ENCODE measurements at places on chromosomes 16 and 17.

DNA sequence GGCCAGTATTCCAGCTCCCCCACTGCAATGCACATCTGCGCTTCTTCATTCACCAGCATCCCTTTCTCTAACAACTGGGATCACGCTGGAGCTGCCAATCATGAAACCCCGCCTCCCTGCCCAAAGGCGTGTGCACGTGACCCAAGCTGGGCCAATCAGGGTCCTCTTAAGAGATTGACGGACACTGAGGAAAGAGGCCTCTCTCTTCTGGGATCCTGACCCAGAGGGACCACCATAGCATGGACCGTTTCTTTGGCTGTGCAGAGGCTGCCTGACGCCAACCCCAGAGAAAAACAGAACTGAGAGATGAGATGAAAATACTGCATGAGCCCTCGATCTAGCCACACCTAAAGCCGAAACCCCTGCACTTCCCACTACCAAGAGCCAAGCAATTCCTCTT, 32.0 kb downstream of the COTL1 start:
- no peak for DNase-seq

DNA sequence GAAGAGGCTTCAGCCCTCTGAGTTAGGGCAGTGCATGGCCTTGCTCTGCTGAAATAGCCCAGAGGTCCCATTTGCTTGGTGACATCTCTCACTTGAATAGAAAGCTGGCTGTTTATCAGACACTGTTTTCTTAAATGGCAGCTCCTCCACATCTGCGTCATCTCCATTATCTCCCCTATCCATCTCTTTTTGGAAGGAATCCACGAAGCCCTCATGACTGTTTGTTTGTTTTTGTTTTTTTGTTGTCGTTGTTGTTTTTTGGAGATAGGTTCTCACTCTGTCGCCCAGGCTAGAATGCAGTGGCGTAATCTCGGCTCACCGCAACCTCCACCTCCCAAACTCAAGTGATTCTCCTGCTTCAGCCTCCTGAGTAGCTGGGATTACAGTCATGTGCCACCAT, 16.6 kb downstream of the NAA60 start:
- DNase-seq = no peak

DNA sequence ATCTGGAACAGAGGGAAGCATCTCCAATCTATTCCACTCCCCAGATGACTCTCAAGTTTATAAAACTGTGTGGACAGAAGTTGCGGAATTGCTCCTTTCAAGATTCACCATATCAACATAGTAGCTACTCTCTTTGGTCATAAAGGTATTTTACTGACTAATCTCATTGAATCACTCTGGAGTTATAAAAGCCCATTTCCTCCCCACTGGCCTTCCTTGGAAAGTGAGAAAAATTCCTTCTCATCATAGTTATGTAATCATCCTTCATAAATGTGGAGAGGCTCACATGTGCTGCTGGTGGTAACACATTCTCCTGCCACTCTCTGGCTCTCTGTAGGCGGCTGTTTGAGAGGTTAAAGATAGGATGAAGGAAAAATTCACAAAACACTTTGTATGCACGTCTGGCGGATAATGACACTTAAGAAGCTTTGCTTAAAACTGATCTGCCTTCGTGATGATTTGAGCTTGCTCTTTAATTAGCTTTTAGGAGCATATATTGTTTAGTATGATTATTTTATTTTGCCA, 1034.0 kb upstream of the EEF2KMT start:
- DNase-seq = no peak

DNA sequence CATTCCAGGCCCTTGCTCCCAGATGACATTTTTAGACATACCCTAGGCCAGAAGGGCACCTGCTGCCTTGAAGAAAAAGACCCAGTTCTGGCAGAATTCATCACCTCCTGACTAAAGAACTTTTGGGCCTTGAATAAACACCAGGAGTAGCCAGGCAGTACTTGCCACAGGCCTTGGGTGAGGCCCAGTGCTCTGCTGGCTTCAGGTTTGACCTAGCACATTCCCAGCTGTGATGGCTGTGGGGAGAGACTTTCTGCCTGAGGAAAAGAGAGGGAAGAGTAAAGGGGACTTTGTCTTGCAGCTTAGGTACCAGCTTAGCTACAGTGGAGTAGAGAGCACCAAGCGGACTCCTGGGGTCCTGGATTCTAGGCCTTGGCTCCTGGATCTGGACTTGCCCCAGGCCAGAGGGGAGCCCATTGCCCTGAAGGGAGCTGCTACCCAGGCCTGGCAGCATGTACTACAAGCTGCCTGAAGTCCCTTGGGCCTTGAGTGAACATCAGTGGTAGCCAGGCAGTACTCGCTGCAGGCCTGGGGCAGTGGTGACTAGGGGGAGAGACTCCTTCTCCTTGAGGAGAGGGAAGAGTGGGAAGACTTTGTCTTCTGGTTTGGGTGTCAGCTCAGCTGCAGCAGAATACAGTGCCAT, 44.3 kb downstream of the ABCA8 start:
- no peak for DNase-seq

GRCh38 chr16:89616623-89617022, 3.2 kb downstream of the DPEP1 start:
- no peak for DNase-seq

GRCh38 chr17:74031316-74032090, 172.0 kb upstream of the RPL38 start:
- DNase-seq = no peak

DNA sequence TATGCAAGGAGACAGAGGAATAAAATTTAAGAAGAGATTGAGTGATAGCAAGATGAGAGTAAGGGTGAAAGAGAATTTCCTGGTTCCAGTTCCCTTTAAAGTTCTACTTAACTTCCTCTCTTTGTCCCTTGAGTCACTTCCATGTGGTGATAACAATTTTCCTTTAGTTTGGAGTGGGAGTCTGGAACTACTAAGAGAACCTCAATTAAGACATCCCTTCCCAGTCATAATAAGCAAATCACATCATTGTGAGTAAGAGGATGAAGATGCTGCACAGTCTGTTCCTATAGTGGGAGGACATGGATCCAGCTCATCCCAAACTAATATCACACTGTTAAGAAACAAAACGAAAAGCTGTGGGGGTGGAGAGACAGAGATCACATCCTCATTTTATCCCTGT, 24.4 kb downstream of the TBX21 start:
- no peak for DNase-seq

DNA sequence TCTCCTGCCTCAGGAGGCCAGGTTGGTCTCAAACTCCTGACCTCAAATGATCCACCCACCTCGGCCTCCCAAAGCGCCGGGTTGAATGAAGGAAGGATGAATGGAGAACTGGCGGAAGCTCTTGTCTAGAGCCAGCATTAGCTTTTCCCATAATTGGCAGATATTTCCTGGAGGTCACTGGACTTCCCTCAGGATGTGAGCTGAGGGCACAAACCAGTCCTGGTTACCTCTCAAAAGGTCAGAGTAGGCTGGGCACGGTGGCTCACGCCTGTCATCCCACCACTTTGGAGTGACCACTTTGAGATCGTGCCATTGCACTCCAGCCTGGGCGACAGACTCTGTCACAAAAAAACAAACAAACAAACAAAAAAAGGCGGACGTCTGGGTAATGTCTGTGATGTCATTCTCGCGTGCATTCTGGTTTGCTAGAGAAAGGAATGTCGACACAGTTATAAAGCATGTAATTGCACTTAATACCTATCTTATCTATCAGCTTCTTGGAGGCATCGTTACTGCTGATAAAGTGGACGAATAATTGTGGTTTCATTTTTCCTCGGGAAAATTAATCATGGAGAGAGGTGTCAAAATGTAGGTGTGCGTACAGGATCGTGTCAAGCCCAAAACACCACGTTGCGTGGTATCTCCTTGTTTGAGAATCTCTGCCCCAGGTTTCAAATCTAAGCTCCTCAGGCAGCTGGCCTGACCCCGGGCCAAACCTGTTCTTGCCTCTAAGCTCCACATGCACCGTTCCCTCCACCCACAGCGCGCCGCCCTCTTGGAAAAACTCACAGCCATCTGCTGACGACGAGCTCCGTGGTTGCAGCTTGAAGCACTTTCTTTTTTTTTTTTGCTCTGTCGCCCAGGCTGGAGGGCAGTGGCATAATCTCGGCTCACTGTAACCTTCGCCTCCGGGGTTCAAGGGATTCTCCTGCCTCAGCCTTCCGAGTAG, 6.4 kb upstream of the CRK start:
- no peak for DNase-seq

GRCh38 chr16:52128361-52128760, 418.6 kb downstream of the TOX3 start:
- no peak for DNase-seq

- DNase-seq = no peak
Measured at GRCh38 chr17:51275381-51275780, 15.0 kb downstream of the UTP18 start.

- no peak for DNase-seq
Measured at GRCh38 chr16:27085182-27085581, 18.5 kb downstream of the C16orf82 start.

All from NCI-H345 (cell line).